ENCODE measurements at places on chromosomes 12 and 14.

DNA sequence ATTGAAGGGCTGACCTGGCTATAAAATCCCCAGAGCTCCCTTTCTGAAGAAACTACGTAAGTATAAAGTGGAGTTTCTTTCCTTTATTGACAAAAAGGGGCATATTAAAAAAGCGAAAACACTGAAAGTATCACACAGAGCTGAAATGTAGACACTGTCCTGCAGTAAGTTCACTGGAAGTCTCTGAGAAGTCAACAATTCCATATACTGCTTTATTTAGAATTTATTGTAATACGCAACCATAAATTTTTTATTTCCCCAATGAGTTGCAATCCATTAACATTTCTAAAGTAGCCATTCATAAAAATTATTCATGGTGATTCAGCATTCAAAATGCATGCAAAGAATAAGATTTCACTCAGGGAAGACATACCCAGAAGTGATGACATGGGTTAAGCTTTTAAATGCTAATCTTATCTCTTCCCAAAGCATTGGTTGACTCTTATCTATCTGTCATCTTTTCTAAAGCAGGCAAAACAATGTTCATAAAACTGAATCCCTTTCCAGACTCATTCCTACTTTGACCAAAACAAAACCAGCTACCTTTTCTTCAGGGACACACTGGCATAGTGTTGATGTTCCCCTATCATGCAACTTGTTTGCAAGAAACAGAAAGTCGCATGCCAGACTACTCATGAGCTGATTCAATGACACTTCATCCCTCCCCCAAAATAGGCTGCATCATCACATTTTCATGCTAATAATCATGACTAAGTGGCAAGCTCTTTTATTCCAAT, 17.3 kb downstream of the KITLG start:
- DNase-seq, result no peak

GRCh38 chr12:47811072-47811396, 8.7 kb downstream of the HDAC7 start:
- DNase-seq, result no peak

DNA sequence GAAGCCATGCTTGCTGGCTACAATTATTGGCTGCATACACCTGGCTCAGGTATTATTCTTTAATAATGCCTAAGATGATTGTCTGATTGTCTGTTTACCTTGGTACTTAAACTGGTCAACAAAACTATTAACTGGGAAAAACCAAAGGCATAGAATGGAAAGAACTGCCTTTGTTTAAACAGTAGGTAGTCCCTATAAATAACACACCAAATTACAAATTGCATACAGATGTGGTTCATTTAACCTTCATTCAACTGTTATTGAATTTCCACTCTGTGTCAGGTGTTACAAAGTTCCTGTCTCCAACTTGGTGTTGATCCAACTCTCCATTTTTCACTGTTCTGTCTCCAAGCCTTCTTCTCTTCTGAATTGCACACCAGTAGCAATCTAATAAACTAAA, 79.8 kb upstream of the FSCB start:
- DNase-seq, result no peak

GRCh38 chr12:69046363-69046762, 113.4 kb upstream of the CPM start:
- no peak for DNase-seq

GRCh38 chr14:87888136-87888999, 104.6 kb downstream of the GALC start:
- DNase-seq, result peak; percentile 35

GRCh38 chr14:36701132-36701531, 39.5 kb downstream of the PAX9 start:
- no peak for DNase-seq

GRCh38 chr12:48903982-48904411, 21.3 kb downstream of the FKBP11 start:
- peak; percentile 73 for DNase-seq

GRCh38 chr14:102610968-102611811, 18.7 kb downstream of the RCOR1 start:
- no peak for DNase-seq

DNA sequence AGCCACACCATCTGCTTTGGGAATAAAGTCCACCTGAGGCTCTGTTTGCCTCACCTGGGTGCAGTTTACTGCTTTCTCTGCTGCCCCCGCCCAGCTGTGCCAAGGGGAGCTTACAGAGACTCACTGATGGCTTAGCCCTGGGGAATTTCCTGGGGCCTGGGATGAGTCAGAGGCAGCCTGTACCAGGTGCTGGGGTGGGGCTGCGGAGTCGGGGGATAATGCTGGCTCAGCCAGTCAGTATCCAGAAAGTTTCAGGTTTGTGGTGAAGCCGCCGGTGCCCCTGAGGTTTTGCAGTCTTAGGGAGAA, 22.3 kb downstream of the PLEKHG3 start:
- no peak for DNase-seq

DNA sequence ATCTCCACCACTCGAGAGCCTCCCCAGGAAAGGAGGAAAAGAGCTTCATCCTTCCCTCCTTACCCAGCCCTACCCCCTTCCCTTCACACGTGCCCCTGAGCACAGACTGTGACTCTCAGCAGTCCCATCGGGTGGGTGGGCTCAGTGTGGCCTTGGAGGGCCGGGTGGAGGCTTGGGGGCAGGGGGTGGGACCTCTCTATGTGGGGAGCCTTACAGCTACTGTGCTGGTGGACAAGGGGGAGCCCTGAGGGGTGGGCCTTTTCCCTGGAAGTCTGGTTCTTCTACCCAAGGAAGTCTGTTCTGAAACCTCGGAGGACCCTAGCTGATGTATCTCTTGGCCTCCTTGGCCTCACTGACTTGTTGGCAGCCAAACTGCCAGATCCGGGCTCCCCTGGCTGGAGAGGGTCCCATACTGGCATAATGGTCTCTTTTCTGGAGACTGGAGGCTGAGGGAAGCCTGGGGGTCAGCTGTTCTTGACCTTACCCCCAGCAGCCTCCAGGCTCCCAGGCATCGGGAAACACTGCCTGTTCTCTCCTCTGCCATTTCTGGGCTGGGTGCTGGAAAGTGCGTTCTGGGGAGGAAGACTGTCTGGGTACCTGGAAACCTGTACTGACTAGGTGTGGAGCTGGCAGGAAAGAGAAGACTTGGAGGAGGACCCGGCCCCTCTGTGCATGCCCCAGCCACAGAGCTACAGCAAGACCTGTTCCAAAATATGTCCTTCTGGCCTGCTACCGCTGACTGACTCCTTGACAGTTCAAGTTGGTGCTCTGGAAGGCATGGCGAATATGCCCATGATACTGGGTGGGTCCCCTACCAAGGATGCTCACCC, 7.6 kb downstream of the VASH1 start:
- no peak for DNase-seq

- DNase-seq, result no peak
Observed at GRCh38 chr14:55802986-55803872, 223.2 kb downstream of the KTN1 start.

DNA sequence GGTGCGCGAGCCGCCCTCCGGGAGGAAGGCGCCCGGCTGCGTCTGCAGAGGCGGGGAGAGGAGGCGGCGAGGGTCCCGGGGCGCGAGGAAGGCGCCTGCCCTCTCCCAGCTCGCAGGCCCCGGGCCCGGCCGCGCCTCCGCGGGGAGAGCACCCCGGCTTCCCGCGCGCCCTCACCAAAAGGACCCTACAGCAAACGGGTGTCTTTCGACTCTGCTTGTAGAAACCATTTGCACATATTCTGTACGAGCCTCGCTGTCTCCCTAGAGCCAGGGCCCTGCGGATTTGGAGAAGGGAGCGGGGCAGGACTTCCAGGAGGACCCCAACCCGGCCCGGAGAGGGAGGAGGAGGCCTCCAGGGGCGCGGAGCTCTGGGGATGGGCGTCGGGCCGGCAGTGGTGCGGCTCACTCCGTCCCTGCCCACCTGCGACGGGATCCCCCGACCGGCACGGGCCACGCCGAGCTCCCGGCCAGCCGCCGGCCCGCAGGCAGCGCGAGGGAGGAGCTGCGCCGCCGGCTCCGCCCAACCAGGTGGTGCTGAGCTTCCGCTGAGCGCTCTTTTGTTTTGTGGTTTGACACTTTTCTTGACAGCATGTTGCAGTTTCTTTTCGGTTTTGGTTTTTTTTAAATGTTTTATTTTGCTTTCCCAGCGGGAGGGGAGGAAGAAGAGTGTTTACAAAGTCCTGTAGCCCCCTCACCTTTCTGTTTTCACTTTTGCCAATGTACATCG, 103.3 kb upstream of the FKBP4 start:
- DNase-seq, result peak; percentile 76

- DNase-seq, result no peak
Observed at GRCh38 chr12:66491853-66492252, 187.0 kb downstream of the GRIP1 start.

GRCh38 chr14:55928276-55928675, 189.9 kb upstream of the PELI2 start:
- no peak for DNase-seq

GRCh38 chr12:30840715-30841114, 85.8 kb upstream of the TSPAN11 start:
- no peak for DNase-seq

- DNase-seq, result no peak
Observed at GRCh38 chr12:80894179-80894578, 43.6 kb downstream of the LIN7A start.

DNA sequence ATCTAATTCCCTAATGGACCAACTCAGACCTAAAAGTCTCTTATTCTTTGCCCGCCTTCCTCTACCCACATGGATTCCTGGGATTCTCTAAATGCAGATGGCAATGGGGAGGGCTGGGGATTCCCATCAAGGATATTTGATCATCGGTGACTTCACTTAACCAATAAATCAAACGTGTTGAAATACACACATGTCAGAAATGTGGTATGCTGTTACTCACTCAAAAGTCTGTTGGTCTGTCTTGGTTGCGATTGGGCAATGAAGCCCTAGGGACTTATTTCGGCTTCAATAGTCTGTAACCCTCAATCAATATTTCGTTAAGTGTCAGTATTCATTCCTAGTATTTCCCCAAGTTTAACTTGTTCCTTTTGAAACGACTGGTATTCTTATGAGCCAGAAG, 117.2 kb upstream of the DIO3 start:
- DNase-seq, result no peak

DNA sequence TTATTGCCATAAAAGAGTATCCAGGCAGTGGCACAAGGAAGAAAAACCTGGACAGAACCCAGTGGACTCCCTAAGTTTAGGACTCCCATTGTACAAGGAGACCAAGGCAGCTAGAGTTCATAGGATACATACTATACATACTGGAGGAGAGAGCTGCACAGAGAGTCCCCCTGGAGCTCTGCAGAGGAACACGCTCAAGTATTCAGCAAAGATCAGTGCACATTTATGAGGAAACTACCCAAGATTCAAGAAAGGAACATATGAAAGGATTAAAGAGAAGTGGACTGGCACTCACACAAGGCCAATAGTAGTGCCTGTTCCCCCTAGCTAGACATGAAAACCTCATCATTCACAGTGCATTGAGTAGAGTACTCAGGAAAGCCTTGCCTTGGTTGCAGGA, 43.0 kb upstream of the CHPT1 start:
- DNase-seq, result no peak

DNA sequence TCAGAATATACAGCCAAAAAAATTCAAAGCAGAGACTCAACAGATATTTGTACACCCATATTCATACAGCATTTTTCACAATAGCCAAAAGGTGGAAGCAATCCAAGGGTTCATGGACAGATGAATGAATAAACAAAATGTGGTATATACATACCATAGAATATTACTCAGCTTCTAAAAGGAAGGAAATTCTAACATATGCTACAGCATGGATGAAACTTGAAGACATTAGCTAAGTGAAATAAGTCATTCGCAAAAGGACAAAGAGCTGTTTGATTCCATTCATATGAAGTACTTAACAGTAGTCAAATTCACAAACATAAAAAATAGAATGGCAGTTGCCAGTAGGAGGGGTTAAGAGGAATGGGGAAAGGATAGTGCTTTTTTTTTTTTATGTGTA, 91.8 kb upstream of the ARID2 start:
- DNase-seq, result no peak

- no peak for DNase-seq
Observed at GRCh38 chr12:119486599-119487154, 106.9 kb upstream of the TMEM233 start.

- no peak for DNase-seq
Observed at GRCh38 chr12:4555804-4556203, 6.2 kb upstream of the DYRK4 start.

GRCh38 chr14:67538501-67538900, 5.4 kb downstream of the PLEKHH1 start:
- no peak for DNase-seq

- no peak for DNase-seq
Observed at GRCh38 chr12:104846056-104846767, 111.9 kb downstream of the SLC41A2 start.

- peak; percentile 83 for DNase-seq
Observed at GRCh38 chr12:48936379-48936979, 11.2 kb upstream of the FKBP11 start.

GRCh38 chr12:90489141-90489540, 465.8 kb downstream of the CCER1 start:
- no peak for DNase-seq

DNA sequence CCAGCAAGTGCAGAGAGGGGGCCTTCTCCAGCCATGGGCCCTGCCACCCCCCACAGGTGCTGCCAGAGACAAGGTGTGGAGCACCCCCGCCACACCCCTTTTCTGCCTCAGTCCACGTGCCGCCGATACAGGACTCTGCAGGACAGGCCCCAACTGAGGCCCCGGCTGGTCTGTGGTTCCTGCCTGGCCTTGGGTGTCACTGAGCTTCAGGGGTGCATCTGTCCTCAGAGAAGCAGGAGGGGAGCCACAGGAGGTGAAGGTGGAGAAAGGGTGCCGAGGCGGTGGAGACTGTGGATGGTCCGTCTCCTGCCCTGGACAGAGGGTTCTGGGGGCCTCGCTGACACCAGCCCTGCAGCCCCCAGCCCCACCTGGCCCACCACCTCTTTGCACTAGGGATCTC, 63.1 kb downstream of the KIF26A start:
- DNase-seq, result no peak
